ENCODE measurements at places on chromosomes 2 and 18.

GRCh38 chr18:27863780-27864430, 313.0 kb downstream of the CDH2 start:
- DNase-seq, result no peak

DNA sequence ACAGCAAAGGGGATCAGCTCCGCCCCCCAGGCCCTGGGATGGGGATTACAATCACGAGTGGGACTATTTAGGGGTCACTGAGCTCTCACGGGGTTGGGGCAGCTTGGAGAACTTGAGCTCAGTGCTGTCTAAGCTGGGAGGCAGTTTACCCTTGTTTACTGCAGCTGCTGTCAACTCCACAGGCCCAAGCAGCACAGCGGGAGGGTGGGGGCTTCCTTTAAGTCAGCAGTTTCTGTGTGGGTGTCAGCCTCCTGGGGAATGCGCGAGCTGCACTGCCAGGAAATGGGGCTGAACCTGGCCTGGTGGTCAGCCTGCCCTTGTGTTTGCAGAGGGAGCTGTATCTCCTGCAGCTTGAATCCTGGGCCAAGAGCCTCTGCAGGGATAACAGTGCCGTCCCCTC, 29.8 kb downstream of the TOGARAM2 start:
- DNase-seq, result no peak

DNA sequence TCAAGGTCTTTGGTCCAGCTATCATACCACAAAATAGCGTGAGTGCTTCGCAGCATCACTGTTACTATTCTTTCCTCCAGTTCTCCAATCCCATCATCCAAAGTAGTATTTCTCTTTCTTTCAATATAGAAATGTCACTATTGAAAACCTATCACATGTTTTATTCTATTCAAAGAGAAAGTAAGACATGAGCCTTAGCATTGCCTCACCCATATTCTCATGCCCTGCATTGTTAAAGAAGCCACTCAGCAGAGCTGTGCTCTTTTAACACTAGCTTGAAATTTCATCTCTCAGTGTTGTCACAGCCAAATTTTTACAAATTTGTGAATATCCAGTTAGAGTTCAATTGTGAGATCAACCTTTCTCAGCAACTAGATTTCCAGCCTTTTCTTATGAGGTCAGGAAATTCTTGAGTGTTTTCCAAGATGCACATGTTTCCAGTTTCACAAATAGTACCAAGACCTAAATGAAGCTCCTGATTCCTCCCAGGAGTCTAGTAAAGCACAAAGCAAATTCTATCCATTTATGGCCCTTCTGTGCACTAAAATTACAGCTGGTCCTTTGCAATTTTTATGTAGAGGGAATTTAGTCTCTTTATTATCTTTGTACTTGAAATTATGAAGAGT, 343.7 kb downstream of the SPAG16 start:
- no peak for DNase-seq

DNA sequence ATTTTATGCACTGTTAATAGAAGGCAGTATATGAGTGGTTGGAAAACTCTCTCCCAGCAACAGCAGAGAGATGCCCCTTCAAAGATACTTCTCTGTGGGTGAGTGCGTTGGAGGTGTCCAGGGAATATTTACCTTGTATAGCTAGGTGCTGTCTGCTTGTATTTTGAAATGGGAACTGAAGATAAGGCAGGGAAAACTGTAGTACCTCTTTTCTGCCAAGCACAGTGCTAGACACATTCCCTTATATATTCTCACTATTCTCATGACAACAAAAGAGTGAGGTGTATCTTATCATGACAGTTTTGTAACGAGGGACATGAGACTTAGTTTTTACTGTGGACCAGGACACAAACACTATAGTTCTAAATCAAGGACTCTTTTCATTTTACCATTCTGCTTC, 2.1 kb downstream of the TTC39C start:
- no peak for DNase-seq

DNA sequence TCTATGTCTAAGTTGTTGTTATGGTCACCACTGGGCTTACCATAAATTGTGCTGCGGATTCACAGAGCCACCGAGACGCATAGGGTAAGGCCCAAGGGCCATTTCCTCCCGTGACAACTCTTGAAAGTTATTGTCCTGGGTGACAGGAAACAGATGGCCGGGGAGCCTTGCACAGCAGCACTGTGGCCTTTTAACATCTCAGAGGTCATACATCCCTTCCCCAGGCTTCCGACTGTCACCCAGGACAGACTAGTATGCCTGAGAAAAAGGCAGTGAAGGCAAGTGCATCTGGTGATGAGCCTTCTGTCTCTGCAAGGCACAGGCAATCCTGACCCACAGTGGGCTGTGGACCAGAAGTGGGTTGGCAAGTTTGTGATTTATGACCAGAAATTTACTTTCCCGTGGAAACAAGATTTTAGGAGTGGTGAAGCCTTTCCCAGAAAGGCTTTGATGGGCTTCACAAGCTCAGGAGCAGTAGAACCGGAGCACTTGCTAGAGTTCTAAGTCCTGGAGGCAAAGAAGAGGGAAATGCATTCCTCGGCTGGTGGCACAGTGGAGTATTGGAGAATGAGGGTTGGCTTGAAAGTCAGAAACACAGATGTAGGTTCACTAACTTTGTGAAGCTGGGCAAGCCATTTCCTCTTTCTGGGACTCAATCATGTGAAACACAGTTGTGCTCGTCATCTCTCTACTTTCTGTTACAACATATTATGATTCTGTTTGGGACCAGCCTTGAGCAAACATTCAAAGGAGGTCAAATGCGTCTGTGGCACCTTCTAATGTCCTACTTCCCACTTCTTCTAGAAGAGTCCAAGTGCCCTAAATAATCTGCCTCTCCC, 2.0 kb upstream of the CAPN14 start:
- no peak for DNase-seq

DNA sequence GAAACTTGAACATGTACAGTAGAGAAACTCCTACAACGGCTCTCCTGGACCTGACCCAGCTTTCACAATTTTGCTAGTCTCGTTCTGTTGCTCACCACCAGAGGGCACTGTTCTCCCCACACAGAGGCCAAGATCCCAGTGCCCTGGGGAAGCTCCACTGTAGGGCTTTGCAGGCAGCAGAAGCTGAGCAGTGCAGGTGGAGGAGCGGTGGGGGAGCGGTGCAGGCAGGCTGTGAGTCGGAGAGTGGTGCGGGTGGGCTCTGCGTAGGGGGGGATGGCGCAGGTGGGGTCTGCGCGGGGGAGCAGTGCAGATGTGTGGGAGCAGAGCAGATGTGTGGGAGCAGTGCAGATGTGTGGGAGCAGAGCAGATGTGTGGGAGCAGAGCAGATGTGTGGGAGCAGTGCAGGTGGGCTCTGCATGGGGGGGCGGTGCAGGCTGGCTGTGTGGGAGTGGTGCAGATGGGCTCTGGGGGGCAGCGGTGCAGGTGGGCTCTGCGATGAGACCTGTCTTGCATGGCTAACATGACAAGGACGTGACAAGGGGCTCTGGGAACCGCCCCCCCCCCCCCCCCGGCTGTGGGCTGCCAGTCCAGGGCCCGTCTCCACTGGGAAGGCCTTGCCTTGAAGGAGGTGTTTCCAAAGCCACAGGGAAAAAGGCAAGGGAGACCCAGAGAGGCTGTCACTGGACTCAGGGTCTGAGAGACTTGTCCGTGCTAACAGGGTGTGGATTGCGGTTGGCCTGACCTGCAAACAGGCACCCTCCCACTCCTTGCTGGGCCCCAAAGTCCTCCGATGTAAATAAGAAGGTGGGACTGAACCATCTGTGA, 7.3 kb downstream of the CYS1 start:
- DNase-seq, result peak; percentile 57

DNA sequence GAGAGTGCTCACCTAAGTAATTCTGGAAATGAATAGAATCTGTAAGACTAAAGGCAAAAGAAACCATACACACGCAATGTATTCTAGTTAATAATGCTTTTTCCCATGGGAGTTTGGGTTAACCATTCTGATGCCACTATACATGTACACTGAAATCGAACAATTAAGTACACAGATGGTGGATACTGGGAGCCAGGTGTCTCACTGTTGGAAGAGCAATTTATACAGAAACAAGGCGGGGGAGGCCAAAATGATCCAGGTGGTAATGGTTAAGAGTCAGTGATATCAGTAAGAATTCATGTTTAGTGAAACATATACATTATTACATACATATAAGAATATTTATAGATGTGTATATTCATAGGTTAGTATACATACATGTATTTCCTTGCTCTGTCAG, 67.2 kb downstream of the TMEM131 start:
- no peak for DNase-seq

DNA sequence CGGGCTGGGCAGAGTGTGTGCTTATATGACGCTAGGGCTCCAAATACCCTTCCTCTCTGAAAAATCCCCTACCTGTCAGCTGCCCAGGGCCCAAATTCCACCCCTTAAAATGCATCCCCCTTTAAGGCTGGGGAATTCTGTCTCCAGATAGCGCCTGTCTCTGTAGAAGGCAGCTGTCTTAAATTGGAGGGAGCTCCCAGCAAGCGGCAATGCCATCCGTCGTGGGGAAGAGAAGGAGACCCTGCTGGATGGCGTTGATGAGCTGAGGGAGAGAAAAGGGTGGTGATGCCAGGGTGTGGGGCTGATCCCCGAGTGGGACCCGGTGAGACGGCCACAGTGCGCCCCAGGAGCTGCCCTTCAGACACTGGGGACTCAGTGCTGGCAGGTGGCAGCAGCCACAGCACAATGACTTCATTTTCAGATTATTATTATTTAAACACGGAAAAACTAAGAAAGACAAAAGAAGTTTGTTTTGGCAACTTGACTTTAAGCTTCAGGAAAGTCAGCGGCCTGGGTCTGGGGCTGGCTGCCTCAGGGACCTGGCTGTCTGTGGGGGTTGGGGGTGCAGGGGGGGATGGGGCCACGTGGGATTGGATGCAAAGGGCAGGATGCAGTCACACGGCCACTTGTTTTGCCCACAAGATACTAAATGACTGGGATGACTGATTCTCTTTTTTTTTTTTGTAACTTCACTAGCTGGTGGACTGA, 152.8 kb downstream of the TFCP2L1 start:
- DNase-seq, result no peak

GRCh38 chr2:60054571-60055340, 498.7 kb downstream of the BCL11A start:
- no peak for DNase-seq

DNA sequence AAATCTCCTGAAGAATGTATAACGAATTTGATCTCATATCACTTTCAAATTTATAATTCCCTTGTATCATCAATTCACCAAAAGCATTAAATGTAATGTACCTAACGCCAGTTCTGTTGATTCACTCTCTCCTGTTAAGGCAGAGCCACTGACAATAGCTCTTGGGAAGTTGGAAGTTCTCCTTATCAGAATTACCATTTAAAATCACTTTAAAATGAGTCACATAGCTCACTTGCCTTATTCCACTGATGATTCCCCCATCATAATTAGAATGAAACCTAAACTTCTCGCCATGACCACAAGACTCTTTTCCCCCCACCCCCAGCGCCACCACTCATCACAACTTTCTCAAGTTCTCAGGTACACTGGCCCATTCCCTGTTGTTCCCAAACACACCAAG, 117.1 kb downstream of the PID1 start:
- DNase-seq, result no peak

DNA sequence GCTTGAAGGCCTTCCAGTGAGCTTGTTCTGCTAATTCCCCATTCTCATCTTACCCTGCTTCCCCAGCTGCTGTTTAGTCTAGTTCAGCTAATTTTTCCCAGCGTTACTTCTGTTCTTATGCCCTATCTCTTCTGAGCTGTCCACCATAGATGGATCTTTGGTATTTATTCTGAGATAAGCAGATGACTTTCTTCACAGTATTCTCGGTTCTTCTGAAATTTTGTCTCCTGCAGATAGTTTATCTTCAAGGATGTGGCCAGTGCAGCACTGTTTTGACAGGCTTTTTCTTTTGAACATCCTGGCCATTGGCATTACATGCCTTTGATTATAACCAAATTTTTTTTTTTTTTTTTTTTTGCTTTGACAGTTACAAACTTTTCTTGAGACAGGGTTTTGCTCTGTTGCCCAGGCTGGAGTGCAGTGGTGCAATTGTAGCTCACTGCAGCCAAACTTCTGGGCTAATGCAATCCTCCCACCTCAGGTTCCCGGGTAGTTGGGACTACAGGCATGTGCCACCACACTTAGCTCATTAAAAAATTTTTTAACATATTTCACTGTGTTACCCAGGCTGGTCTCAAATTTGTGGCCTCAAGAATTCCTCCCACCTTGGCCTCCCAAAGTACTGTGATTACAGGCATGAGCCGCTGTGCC, 134.2 kb downstream of the WDSUB1 start:
- no peak for DNase-seq

DNA sequence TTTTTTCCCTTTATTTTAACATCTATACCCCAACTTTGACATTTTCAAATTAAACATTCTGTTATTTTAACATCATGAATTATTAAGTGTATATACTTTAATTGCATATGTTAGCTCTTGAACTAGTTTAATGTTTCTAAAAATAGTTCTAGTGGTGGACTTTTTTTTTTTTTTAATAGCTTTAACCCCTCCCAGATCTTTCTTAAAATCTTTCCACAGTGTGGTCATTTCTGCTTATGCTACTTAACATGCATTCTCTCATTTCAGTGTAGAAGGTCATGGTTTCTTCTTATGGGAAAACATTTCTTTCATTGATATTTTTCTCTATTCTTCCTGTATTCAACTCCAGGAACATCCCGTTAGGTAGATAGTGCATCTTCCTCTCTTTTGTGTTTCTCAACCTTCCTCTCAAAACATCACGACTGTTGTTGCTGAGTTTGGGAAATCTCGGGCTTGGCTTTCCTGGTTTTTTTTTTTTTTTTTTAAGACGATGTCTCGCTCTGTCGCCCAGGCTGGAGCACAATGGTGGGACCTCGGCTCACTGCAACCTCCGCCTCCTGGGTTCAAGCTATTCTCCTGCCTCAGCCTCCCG, 849 bp upstream of the TMEM18 start:
- DNase-seq, result no peak

DNA sequence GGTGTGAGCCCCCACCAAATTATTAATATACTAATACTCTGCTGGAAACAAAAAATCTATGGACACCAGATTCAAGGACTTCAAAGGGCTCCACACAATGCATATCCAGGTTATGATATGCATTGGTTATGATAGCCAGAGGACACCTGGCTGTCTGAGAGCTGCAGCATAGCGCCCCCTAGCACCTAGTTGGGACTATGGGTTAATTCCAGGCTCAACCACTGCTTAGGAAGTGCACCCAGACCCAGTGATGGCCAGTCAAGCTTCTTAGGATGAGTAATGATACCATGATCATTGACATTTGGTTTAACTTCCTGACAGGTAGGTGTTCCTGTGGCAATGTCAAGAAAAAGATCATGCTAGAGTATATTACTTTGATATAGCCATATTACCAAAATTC, 3.8 kb upstream of the FRZB start:
- DNase-seq, result no peak

GRCh38 chr2:190641469-190641868, 7.4 kb upstream of the NAB1 start:
- no peak for DNase-seq
